ENCODE measurements at places on chromosomes 12 and 14.

GRCh38 chr14:75987201-75987970 is 1.8 kb downstream of the IFT43 start:
- DNase-seq: no peak

DNA sequence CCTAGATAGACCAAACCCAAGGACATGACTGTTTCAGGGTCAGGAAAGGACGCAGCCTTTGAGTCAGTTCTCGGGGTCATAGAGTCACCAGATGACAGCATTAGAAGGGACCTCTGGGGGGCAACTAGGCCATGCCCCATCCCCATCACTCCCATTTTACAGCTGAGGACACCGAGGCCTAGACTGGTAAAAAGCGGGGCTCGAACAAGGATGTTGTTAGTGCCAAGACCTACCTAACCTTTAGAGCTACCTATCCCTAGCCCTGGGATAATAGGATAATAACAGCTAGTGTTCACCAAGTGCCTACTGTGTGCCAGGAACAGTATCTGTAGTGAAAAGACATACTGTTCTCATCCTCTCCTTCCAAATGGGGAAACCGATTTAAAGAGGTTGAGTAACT is 48.7 kb downstream of the PLEKHG3 start:
- no peak for DNase-seq

DNA sequence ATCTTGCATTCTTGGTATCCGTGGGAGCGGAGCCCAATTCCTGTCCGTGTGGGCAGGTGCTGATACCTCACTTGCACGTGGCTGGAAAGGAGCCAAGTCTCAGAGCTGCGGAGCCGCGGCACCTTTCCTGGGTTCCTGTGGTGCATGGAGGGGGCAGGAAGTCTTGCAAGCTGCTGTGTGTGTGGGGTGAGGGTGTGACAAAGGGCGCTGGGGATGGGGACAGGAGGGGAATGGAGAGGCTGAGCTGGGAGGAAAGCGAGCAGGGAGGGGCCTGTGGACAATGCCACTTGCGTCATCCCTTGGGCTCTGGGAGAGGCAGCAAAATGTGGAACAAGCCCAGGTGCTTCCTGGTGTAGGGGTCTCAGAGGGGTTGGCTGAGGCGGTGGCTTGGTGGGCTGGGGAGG is 86.7 kb downstream of the CALM1 start:
- DNase-seq: no peak

DNA sequence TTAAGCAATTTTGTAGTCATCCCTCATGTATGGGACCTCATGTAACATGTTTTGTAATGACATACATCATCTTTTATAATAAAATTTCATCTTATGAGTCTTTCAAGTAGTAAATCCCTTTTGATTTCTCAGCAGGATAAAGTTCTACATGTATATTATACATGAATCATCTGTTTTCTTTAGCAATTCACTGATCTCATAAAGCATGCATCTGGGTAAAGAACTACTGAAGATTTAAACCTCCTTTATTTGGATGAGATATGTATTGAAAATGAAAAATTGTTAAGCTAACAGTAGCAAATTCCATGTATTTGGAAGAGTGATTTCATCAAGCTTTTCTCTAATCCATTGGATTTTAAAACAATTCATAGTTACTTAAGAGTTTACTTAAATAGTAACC is 126.9 kb downstream of the KITLG start:
- DNase-seq: no peak

GRCh38 chr12:3672113-3672509 is 80.8 kb downstream of the CRACR2A start:
- no peak for DNase-seq

DNA sequence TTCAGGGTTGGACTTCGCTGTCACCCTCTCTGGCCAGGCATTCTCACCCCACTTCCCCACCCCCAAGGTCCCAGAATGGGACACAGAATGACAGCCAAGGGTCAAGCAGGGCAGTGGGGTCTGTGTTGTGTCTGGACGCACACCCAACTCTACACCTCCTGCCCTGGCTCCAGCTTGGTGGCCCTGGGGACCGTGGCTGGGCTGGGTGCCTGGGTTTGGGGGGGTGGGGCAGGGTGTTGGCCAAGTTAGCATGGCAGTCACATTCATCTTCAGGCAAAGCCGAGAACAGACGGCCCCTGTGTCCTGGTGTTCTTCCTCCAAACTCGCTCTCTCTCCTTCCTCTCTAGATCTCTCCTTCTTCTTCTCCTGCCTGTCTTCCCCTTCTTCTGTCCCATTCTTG is 5.6 kb downstream of the LRP1 start:
- DNase-seq: no peak

DNA sequence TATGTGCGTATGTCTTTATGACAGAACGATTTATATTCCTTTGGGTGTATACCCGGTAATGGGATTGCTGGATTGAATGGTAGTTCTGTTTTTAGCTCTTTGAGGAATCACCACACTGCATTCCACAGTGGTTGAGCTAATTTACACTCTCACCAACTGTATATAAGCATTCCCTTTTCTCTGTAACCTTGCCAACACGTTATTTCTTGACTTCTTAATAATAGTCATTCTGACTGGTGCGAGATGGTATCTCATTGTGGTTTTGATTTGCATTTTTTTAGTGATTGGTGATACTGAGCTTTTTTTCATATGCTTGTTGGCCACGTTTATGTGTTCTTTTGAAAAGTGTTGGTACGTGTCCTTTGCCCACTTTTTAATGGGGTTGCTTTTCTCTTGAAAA is 49.7 kb downstream of the FRS2 start:
- DNase-seq: no peak

DNA sequence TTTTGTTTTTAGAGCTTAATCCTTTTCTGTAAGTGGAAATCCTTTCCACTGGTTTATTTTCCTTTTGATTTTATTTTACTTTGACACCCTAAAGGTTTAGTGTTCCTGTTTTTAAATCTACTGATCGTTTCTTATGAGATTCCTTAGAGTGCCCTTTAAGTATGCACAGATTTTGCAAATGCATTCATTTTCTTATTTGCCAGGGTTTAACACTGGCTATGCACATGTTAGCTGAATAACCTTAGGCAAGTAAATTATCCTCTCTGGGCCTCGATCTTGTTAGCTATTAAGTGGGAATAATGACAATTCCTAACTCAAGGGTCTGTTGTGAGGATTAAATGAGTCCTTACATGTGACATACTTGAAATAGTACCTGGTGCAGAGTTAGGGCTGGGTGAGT is 136.0 kb downstream of the BICD1 start:
- DNase-seq: no peak

DNA sequence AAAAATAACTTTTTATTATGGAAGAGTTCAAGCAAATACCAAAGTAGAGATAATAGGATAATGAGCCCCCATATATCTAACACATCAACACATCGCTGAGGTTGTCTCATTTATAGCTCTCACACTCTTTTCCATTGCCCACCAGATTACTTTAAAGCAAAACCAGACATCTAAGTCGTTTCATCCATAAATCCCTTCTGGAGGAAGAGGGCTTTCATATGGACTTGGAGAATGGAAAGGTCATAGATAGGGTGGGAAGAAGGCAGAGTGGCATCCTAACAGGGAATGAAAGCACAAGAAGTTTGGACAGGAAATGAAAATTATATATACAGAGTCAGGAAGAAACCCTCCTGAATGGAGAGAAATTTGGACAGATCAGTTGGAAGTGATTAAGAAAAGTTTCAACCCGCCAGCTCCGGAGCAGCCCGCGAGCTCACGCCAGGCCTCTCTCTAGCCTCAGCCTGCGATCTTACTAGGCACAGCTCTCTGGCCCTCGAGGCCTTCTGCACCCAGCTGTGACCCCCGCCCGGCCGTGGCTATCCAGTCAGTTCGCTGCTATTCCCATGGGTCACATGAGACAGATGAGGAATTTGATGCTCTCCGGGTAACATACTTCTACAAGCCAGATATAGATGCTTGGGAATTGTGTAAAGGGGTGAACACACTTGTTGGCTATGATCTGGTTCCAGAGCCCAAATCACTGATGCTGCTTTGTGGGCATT is 48.4 kb upstream of the NID2 start:
- no peak for DNase-seq

- DNase-seq: no peak
These were observed 7.7 kb upstream of the INF2 start for GRCh38 chr14:104681689-104682074.

DNA sequence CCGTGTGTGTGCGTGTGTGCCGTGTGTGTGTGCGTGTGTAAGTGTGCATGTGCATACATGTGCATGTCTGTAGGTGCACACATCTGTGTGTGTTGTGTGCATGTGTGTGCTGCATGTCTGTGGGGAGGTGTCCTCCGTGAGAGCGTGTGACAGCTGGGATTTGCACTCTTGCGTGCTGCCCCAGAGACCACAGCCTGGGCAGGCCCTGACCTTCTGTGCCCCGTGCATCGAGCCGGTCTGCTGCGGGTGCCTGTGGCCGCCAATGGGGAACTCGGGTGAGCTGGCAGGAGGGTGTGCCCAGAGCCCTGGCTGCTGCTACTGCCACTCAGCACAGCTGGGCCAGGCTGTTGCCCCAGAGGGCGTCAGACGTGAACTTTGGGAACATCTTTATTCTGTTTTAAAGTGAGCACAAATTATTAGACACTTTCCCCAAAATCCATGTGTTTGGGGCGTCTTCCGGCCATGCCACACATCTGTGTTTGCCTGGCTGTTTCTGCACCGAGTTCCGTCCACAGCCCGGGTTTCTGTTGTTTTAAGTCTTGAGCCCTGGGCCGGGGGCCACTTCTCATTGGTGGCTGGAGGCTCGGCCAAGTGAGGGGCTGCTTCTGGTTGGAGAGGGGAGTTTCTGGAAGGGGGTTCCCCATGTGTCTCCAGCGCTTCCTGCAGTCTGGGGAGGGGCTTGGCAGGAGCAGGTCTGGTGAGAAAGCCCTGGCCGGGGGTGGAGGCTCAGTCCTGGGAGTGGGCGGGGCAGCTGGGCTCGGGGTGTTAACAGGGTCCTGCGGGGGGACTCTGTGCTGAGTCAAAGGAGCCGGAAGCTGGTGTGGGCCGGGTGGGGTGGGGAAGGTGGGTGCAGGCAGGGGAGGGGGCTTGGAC is 7.6 kb downstream of the CEP170B start:
- DNase-seq: no peak

DNA sequence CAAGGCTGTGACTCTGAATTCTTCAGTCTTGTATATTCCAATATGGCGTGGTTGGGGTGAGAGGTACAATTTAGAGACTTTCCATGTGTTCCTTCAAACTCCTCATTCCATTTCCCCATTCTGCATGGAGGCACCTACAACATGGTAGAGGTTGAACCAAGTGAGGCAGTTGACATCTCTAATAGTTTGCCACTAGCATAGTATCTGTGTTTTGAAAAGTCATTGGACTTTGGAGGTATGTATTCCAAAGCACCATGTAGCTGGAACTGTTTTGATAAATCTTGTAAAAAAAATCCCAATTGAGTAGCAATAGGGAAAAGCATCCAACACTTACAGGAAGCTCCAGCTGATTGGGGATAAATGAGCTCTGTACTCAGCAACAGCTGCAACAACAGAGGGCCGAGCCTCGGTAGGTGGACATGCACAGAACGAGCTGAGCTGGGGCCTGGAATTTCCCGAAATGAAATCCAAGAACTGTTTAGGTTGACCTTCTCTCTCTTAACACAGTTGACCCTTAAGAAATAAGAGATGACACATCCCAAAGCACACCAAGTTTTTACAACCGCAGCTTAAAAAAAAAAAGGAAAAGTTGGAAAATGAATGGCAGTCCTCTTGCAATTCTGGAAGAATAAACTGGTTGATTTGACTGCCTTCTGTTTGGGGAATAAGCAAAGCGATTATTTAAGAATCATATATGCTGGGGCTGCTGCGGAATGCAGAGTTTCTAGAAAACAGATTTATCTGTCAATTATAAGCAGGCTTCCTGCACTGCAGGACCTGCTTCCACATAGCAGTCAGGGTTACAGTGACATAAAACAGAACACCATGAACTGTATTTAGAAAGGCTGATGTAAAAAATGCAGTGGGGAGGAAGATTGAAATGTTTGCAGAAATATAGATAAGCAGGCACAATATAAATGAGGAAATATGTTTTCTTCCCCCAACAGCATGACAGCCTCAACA is 194.6 kb upstream of the KRR1 start:
- DNase-seq: no peak

- no peak for DNase-seq
These were observed 302.7 kb downstream of the CEP128 start for GRCh38 chr14:80638620-80639515.

- DNase-seq: no peak
These were observed 184.6 kb downstream of the SLC6A15 start for GRCh38 chr12:84727961-84728360.

DNA sequence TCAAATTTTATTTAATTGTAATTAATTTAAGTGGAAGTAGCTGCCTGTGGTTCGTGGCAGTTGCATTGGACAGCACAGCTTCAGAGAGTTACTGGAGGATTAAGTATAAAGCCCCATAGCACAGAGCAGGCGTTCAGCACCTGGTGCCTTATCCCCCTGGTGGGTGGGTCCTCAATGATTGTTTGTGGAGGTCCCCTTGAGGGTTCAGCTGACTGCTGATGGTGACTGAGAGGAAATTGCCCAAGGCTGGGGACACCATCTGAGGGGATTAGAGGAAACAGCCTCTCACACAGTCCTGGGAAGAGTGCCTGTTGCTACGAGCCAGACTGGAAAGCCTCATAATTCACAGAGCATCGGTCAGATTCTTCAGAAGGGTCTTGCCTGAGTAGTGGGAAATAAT is 83.4 kb upstream of the NOS1 start:
- DNase-seq: no peak

DNA sequence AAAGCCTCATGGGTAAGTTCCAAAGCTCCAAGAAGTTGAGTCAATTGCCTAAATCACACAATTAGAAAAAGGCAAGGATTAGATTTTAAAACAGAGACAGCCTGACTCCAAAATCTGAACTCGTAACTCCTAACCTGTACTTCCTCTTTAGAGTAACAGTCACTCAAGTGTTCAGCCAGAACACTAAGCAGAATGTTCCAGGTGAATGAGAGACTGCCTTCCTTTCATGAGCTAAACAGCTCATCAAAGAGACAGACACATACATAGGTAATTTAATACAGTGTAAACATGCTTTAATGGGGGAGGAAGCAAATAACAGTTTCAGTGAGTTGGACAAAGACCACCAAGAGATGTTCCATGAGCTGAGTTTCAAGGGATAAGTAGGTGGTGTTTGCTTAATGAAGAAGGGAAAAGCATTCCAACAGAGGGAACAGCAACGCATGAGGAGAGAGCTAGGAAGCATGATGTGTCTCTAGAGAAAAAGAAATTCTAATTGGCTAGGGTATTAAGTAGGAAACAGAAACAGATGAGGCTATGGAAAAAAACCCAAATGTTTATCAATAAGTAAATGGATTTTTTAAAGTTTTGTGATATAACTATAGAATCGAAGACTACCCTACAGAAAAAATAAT is 403.9 kb downstream of the MED13L start:
- no peak for DNase-seq

GRCh38 chr14:60161196-60162107 is 3.7 kb downstream of the DHRS7 start:
- peak; percentile 59 for DNase-seq
